Endothelial cell of umbilical vein (primary cell): ENCODE measurements at places on chromosomes 7 and 10. TPM values are rescaled to one million over a fixed set of nuclear protein-coding genes. Genes with fewer than 3 reads are reported as not detected.

ITIH5 gene
- 0.05 TPM in 1 of 2 replicates, not detected in the other for polyA plus RNA-seq

UNC5B gene
- polyA plus RNA-seq: 0.39 and 0.57 TPM in 2 replicates

ZNF735 gene
- not detected in 2 replicates for polyA plus RNA-seq

PLXDC2 gene
- 0.32 and 0.35 TPM in 2 replicates for polyA plus RNA-seq

RBP4 gene
- not detected in 2 replicates for polyA plus RNA-seq

KLF14 gene
- polyA plus RNA-seq: 0.01 TPM in 1 of 2 replicates, not detected in the other

GPR15LG gene
- not detected in 2 replicates for polyA plus RNA-seq

DNA sequence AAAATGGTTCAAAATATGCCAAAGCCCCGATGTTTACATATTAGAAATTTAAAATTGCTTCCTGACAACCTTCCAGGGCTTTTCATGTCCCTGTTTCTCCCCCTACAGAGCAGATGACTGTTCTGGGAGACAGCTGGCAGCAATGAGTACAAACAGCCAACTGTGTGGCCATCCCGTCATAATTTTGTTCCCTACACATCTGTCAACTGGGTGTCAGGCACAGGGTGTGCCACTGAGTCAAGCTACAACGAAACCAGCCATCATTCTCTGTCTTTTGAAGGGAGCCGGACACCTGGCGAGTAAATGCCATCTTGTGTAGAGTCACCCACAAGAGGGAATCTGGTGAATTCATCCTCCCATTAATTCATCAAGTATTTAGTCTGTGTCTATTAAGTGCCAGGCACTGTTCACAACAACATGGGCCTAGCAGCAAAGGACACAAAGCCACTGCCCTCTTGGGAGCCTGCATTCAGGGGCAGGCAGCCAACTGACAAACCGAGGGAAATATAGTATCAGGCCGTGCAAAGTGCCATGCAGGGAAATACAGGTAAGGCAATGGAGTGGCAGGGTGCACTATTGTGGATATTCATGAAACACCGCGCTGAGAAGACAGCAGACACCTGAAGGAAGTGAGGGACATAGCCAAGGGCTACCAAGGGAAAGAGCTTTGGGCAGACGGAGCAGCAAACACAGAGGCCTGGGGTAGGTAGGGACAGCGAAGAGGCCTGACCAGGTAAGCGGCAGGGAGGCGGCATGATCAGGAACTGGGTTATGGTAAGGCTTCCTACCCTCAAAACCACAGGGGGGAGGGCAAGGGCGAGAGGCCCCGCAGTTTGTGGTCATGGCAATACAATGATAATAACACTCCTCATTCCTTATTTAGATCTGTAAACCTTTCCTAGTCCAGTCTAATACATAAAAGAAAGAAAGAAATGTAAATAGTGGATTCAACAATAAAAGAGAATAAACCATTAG is 213.6 kb downstream of the FAM107B start:
- no peaks in the 10 kb centered on the region for H3K27me3 ChIP-seq
- no peak for DNase-seq
- H3K4me3 ChIP-seq: no peak overlapping the region
- H3K27ac ChIP-seq: no peak overlapping the region

DNA sequence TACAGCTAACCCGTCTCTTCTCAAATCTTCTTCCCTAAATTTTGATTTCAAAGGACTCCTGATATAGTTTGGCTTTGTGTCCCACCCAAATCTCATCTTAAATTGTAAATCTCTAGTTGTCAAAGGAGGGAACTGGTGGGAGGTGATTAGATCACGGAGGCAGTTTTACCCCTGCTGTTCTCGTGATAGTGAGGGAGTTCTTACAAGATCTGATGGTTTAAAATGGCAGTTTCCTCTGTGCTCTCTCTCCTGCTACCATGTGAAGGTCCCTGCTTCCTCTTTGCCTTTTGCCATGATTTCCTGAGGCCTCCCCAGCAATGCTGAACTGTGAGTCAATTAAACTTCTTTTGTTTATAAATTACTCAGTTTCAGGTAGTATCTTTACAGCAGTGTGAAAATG is 269.3 kb downstream of the POLR1F start:
- no peaks in the 10 kb centered on the region for H3K4me1 ChIP-seq
- H3K27me3 ChIP-seq: peaks cover 3% of the 10 kb centered on the region
- H3K27ac ChIP-seq: no peak overlapping the region
- no peak overlapping the region for H3K4me3 ChIP-seq
- H3K36me3 ChIP-seq: no peaks in the 10 kb centered on the region

GRCh38 chr7:136687693-136688322 is 180.6 kb upstream of the CHRM2 start:
- no peaks in the 10 kb centered on the region for H3K27me3 ChIP-seq
- no peak overlapping the region for H3K4me3 ChIP-seq
- no peaks in the 10 kb centered on the region for H3K36me3 ChIP-seq
- peak; percentile 7 for DNase-seq

DNA sequence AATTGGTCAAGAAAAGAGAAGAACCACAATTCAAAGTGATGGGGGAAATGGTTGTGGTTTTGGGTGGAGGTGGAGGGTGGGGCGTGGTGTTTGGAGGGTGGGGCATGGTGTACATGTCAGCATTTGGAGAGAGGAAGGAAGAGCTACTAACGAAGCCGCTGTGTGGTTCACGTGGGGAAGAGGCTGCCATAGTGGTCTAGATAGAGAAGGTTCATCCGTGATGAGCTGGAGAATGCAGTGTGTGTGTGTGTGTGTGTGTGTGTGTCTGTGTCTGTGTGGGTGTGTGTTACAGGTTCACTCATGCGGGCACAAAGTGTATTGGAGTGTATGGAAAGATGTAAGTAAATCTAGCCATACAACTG is 6.1 kb upstream of the VCL start:
- no peaks in the 10 kb centered on the region for H3K36me3 ChIP-seq
- peaks cover 10% of the 10 kb centered on the region for H3K4me1 ChIP-seq
- H3K4me3 ChIP-seq: no peak overlapping the region
- H3K27me3 ChIP-seq: no peaks in the 10 kb centered on the region
- H3K27ac ChIP-seq: no peak overlapping the region
- no peak for DNase-seq

DNA sequence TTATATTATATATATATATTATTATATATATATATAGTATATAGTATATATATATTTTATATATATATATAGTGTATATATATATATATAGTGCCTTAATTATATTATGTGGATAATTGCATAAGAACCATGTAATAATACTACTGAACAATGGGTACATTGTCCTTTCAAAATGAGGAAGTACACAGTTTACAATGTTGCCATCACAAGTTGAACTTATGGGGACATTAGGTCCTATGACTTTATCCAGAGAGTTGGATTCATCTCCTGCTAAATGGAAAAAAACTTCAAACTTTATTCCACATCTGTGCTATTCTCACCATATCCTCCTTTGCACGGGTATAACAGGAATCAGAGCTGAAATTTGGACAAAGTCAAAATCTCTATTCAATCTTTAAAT is 105.0 kb upstream of the AGR3 start:
- H3K4me1 ChIP-seq: peaks cover 17% of the 10 kb centered on the region
- H3K27me3 ChIP-seq: no peaks in the 10 kb centered on the region
- no peak overlapping the region for H3K27ac ChIP-seq
- H3K4me3 ChIP-seq: no peak overlapping the region
- no peaks in the 10 kb centered on the region for H3K36me3 ChIP-seq
- no peak for DNase-seq

GRCh38 chr10:118913825-118914224 is 115.7 kb upstream of the NANOS1 start:
- H3K27ac ChIP-seq: no peak overlapping the region
- no peak for DNase-seq
- H3K4me3 ChIP-seq: no peak overlapping the region
- H3K36me3 ChIP-seq: no peaks in the 10 kb centered on the region
- H3K4me1 ChIP-seq: peaks cover 8% of the 10 kb centered on the region

DNA sequence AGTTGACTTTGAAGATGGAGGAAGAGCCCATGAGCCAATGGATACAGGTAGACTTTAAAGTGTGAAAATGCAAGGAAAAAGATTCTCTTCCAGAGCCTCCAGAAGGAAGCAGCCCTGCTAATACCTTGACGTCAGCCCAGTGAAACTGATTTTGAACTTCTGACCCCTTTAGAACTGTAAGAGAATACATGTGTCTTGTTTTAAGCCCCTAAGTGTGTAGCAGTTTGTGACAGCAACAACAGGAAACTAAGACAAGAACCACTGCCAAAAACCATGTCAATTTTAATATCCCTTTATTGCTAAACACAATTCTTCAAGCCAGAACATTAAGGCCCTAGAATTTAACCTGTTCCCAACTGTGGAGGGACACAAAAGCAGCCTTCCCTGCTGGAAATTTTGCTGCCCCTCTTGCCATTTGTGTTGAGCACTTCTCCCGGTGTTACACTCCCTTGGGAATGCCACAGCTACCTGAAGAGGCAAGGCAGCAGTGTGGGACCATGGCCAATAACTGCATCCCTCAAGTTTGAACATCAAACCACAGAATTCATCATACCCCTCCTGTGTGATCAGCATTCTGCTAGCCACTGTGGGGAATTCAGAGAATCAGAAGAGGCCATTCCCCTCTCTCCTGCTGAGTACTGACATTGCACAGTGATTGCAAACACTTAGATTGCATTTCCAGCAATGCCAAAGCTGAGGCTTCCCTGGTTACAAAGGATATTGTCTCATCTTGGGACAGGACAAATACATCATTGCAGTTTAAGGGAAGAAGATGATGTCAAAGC is 12.3 kb upstream of the CCDC172 start:
- no peak overlapping the region for H3K4me3 ChIP-seq
- no peak overlapping the region for H3K27ac ChIP-seq
- no peaks in the 10 kb centered on the region for H3K27me3 ChIP-seq
- no peak for DNase-seq
- no peaks in the 10 kb centered on the region for H3K36me3 ChIP-seq
